Colonic mucosa (tissue), 4 donors: ENCODE measurements at places on chromosomes 1 and 21.

DNA sequence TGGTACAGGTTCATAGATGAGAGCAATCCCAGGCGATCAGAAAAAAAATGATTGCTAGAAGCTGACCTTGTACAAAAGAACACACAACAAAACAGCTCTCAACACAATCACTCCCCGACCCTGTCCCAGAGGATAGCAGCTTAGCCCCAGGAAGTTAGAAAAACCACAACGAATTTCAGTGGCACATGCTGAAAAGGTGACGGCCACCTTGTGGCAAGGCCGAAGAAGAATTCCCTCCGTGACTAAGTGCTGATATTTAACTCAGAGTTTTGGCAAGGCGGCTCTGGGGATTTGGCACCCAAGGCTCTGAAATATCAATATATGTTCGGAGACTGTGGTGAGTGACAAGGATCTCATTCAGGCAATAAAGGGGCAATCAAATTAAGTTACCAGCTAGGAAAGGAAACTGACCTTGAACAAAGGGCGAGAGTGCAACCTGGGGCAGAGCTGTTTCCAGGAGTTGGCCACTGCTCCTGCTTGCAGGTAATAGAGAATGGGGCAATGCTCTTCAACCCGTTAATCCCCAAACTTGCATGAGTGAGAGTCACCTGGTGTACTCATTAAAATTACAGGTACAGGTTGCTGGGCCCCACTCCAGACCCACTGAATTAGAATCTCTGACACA, 96.2 kb downstream of the BEND5 start:
- DNase-seq, result no peak

GRCh38 chr1:6477039-6477820, 11.3 kb upstream of the TNFRSF25 start:
- DNase-seq, result no peak

- DNase-seq, result no peak
Observed at GRCh38 chr21:18460979-18461378, 57.4 kb upstream of the TMPRSS15 start.

- no peak for DNase-seq
Observed at GRCh38 chr1:32878183-32878582, 7.5 kb upstream of the FNDC5 start.

DNA sequence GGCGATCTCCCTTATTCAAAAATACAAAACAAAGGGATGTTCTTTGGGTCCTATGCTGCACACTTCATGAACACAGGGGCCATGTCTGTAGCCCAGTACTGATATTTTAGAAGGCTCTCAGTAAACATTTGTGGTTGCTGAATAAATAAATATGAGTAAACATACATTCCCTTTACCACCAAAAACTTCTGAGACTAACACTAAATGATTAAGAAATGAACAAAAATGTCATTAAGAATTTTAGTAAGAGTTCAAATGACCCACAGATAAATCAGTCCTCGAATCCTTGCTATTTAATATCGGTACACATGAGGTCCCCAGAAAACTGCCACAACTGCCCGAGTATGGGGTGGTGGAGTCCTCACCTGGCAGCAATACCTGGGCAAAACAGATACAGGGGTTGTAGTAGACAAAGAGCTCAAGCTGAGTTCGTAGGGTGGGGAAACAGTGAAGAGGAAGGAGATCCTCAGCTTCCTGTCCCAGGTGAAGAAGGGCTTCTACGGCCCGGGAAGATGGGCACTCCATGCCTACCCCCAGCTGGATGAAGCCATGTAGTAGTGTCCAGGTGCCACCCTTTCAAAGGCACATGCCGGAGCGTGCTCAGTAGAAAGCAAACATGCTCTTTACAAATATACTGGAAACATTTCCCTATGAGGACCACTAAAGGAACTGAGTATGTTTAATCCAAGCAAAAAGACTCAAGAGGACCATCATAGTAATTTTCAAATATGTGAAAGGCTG, 72.6 kb upstream of the ARHGAP29 start:
- no peak for DNase-seq

GRCh38 chr1:93448292-93448982, 519 bp downstream of the FNBP1L start:
- peak; percentile 81 for DNase-seq

GRCh38 chr21:27954543-27955165, 987.8 kb upstream of the ADAMTS5 start:
- DNase-seq, result no peak

- DNase-seq, result no peak
Observed at GRCh38 chr21:45574081-45574501, 31.9 kb upstream of the SLC19A1 start.

- no peak for DNase-seq
Observed at GRCh38 chr1:24659993-24660665, 17.0 kb downstream of the SRRM1 start.

- DNase-seq, result no peak
Observed at GRCh38 chr1:32184650-32185049, 5.2 kb downstream of the TXLNA start.

- no peak for DNase-seq
Observed at GRCh38 chr1:12372761-12373160, 142.9 kb downstream of the VPS13D start.

- no peak for DNase-seq
Observed at GRCh38 chr1:69791311-69791710, 223.6 kb downstream of the LRRC7 start.

GRCh38 chr1:30273456-30273855, 449.9 kb downstream of the MATN1 start:
- no peak for DNase-seq

DNA sequence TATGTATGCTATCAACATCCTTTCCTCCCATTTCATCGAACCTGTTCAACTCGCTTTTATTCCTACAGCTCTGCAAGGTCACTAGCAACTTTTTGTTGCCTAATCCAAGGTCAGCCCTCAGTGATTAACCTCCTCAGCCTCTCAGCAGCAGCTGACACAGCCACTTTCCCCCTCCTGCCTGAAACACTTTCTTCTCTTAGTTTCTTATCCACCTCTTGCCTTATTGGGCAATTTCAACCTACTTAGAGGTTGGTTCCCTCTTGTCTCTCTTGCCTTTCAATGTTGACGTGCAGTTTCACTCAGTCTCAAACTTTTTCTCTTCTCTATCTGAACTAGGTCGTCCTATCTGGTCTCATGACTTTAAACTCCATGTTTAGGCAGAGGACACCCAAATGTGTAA, 156.3 kb downstream of the C1orf94 start:
- no peak for DNase-seq

- no peak for DNase-seq
Observed at GRCh38 chr1:230569201-230569600, 73.1 kb upstream of the COG2 start.
